COLO829 (cell line): ENCODE measurements at places on chromosomes 12 and 14.

- no peak for DNase-seq
Measured at GRCh38 chr12:56389412-56389811, 26.8 kb upstream of the APOF start.

DNA sequence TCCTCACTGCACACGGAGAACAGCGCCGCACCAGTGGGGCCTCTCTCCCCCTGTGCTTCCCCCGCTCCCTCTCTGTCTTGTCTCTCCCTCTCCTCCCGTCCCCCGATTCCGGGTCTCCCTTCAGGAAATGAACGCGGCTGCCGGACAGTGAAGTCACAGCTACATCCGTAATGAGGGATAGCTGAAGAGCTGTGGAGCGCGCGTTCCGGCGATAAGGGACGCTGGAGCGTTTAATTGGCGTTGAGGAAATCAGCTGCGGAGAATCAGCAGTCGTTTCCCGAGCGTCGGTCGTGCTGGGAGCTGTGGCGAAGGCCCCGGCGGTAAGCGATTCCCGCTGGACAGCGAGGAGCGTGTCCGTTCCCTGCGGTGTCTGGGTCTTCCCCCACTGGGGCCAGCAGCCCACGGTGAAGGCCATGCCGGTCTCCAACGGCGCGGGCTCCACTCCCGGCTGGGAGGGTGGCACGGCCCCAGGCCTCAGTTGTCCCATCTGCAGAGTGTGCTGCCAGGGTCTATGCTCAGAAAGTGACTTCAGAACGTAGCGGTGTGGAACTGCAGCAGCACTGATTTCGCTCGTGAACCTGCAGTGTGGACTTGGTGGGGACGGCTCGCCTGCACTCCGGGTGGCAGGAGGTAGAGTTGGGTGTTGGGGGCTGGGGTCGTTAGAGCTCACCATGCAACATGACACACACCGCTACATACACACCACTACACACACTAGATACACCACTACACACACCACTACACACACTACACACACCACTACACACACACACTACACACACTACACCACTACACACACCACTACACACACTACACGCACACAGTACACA lies 10.9 kb downstream of the NOC4L start:
- no peak for DNase-seq

GRCh38 chr14:101840649-101841369 lies 79.3 kb downstream of the PPP2R5C start:
- no peak for DNase-seq

DNA sequence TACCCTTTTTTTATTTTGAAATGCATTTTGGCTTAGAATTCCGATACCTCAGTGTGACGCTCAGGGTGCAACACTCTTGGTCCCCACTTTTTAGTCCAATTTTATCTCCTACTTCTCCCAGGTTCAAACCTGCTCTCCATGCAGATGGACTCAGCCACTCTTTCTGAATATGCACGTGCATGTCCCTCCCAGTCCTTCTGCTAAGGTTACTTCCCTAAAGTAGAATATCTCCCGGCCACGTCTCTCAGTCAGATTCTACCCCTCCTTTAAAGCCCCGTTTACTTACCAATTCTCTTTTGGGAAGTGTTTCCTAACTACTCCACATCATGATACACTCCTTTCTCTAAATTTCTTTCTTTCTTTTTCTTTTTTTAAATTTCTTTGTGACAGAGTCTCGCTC lies 15.5 kb upstream of the PARP11 start:
- no peak for DNase-seq

- peak; percentile 45 for DNase-seq
Measured at GRCh38 chr14:94689218-94689984, 77.2 kb downstream of the SERPINA3 start.

- DNase-seq = no peak
Measured at GRCh38 chr14:36859119-36859518, 197.5 kb downstream of the PAX9 start.

DNA sequence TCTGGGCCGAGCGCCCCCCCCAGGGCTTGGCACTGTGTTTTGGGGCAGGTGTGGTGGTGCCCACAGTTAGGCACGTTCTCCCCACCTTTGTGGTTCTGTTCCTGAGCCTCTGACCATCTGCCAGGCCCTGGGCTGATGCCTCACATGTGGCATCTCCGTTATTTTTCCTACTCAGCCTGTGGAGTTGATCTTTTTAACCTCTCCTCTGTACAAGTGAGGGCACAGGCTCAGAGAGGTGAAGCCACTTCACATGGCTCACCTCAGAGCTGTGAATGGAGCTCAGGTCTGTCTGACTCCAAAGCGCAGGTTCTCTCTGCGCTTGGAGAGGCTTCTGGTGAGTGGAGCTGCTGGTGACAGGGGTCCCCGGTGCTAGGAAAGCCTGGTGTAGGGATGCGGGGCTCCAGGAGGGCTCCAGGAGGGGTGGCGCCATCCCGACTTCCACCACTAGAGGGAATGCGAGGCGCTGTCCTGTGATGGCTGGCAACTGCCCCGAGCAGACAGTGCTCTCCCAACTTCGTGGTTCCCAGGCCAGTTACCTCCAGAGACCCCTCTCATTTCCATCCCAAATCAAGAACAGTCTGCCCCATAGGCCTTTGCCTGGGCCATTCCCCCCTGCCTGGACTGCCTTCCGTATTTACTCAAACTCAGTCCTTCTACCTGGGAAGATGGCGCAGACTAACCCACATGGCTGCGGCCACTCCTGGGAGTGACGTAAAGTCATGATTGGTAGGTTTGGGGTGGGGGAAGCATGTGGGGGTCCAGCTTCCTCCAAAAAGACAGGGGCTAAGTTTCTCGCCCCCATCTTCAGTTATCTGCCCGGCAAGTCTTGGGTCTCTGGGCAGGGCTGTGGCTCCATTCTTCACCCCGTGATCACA lies 9.9 kb downstream of the BCL7A start:
- DNase-seq = peak; percentile 51

DNA sequence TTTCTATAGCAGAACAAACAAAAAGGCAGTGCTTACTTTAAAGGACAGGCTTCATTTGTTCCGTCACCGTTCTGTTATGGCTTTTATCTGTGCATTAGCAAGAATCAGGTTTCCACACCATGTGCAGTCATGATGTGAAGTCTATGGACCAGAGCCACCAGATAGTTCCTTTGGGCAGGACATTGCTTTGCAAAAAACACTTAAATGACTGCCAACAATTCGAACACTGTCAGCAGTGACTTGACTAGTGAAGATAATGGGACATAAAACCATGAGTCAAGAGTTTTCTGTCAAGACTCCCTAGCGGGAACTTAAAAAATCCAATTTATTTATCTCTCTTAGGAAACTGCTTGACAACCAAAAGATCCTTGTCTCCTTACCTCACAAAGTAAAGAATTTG lies 80.3 kb downstream of the NKX2-1 start:
- DNase-seq = no peak

DNA sequence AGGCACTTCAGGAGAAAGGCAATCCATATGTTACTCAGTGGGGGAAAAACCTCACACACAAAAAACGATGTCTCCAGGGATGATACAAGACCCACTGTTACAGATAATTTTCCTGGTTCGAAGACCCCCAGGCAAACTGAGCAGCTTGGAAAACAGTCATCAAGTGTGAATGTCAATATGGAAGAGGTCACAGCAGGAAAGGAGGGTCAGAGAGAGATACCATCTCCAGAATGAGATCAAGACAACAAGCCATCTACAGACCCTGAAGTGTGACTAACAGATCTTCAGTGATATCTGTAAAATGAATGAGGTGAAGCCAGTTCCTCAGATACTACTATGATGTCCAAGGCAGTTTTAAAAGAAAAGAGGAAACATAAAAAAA lies 28.6 kb downstream of the GNS start:
- no peak for DNase-seq

DNA sequence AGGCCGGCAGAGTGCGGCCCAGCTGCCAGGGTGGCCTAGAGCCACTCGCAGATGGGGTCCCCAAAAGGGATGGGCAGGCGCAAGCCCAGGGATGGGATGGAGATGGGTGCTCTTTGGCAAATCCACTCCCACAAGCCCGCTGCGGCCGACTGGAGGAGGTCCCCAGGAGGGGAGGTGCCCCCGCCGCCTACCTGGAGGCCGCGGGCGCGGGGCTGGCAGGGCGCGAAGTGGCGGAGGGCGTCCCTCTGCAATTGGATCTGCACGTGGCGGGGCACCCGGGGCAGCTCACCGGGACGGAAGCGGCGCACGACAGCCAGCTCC lies 730 bp downstream of the PPP1R3E start:
- DNase-seq = no peak

GRCh38 chr14:99951085-99951484 lies 114.1 kb upstream of the EVL start:
- DNase-seq = no peak

- no peak for DNase-seq
Measured at GRCh38 chr14:103071544-103072251, 12.3 kb upstream of the LBHD2 start.

- no peak for DNase-seq
Measured at GRCh38 chr14:68664225-68664681, 128.6 kb downstream of the ZFP36L1 start.

DNA sequence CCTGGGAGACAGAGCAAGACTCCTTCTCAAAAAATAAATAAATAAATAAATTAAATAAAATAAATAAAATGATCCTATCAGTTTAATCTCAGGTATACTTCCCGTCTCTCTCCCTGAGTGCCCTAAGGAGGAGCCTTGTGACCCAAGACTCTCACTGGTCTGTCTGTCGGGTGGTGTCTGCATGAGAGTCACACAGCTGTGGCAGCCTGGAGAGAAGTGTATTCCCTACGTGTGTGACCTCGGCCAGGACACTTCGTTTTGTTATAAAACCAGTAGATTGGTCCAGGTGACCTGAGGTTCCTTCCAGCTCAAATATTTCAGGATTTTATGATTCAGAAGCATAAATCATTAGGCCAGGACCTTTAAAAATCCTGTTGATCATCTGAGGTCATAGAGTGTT lies 4.8 kb downstream of the SYNE3 start:
- DNase-seq = no peak

DNA sequence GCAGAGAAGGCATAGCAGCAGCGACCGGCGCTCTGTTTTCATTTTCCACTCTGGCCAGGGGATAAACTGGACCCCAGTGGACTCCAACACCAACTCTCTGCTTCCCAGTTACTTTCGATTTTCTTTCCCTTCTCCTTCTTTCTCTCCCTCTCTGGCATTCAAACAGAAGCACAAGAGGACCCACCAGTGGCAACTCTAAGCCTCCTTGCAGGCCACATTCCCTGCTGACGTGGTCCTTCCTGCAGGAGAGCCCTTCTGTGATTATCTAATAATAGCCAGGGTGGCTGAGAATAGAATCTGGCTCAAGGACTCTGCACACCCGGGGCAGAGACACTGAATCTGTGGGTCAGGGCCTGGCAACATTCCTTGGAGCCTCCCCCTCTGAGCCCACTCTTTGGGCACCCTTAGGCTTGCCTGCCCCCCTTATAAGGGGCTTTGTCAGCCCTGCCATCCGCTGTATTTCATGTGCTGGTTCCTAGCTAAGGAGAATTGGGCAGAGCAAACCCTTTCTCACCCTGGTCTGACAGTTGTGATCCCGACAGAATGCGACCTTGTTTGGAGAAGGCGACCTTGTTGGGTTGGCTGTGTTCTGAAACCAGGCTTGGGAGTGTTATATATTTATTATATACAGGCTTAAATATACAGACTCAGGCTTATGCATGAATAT lies 8.2 kb upstream of the HOXC6 start:
- DNase-seq = no peak

DNA sequence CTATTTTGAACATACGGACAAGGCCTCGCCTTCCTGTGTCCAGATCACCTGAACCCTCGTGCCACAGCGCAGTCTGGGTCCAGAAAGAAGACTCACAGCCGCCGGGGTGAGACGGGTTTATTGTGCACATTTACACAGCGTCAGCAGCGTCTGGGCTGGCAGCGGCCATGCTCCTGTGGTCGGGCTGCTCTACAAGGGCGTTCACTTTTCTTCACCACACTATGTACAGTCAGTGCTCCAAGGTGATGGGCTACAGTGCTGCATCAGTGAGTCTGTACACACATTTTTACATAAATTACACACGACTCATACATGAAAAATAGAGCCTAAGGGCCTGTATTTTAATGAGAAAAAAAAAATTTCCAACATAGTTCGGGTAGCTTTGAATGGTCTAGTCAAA lies 18.0 kb downstream of the ZFYVE21 start:
- DNase-seq = no peak

GRCh38 chr12:92488735-92489134 lies 214.1 kb upstream of the PLEKHG7 start:
- DNase-seq = no peak

DNA sequence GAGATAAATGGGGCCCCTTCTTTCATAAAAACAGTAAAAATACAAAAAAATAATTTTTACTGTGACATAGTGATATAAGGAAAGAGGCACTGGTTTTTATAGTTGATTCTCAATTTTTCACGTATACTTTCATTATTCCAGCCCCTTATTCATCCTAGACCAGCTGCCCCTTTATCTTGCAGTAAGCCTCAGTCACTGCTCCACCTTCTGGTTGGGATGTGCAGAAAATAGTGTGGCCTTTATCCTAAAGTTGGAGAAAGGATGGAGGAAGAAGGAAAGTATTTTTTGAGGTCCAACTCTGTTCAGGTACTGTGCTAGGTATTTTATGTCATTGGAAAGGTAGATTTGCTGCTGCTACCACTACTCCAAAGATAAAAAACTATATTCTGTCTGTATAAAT lies 172.7 kb downstream of the ANO6 start:
- peak; percentile 39 for DNase-seq

DNA sequence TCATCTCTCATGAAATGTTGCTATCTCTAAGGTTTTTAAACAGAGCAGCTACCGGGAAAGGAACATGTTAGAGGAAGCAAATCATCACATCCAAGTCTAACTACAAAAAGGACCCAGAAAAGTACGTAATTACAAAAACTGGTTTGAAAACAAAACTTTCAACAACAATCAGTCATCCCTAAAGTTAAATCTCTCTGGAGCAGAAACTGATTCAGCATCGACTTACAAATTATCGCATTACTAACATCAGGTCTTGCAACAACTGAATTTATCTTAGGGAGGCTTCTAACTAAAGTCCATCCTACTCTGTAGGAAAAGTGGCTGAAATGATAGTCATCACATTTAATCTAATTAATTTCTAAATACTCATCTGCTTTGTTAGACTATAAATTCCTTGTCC lies 137.0 kb downstream of the MED13L start:
- DNase-seq = no peak

GRCh38 chr12:83015390-83016217 lies 328.9 kb downstream of the TMTC2 start:
- DNase-seq = no peak

GRCh38 chr14:54665946-54666345 lies 99.0 kb downstream of the SAMD4A start:
- no peak for DNase-seq

DNA sequence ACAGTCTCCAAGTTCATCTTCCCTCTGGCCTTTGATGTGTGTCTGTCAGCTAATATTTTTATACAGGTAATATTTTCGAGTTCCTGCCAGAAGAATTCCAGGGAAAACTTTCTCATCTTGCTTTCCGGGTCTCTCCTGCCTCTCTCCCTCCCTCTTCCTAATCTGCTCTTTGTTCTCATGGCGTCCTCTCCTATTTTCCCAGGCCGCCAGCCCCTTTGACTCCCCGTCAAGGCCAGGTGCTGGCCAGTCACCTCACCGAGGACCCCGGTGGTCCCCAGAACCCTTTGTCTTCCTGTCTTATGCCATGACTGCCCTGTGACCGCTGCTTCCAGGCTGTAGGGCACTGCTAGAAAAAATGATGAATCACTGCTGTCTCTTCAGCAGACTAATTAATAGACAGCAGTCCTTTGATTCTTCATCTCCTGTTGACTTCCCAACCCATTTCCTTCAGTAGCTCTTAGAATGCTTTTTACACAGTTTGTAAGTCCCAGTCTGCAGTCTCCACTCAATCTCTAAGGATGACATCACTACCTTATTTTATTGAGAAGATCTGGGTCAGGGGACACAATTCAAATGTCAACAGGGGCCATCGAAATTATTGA lies 40.7 kb downstream of the PPFIBP1 start:
- peak; percentile 88 for DNase-seq
